ENCODE measurements at places on chromosomes 2 and 18.

DNA sequence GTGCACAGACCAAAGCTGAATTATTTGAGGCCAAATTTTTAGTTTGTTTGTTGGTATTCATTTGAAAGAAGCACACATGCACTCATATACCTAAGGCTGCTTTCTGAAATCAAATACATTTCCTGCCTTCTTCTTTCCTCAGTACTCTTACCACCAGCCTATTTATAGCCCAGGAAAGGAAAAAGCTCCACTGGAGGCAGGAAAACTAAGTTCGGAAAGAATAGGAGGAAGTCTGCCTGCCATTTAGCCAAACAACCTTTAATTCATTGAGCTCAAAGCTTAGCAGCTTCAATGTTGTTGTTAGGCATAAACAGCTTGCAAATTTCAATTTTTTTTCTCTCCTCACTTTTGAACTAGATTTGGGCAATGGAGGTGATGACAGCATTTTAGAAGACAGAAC lies 40.4 kb upstream of the RASGRP3 start:
- no peak for DNase-seq

- DNase-seq: no peak
These were observed 97.1 kb upstream of the TMEM178A start for GRCh38 chr2:39568561-39569006.

DNA sequence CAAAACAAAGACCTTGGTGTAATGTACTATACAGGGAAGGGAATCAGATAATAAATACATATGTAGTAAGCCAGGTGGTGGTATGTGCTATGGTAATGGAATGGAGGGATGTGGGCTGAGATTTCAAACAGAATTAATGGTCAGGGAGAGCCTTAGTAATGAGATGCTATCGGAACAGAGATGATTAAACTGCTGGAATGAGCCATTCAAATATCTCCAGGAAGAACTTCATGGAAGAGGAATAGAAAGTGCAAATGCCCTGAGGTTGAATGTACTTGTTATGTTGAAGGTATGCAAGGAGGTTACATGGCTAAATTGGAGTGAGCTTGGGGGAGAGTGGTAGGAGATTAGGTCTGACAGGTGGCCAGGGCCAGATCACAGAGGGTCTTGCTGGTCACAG lies 5.1 kb downstream of the SERPINB11 start:
- DNase-seq: no peak

GRCh38 chr2:235908826-235909225 lies 259.4 kb downstream of the GBX2 start:
- DNase-seq: no peak

- no peak for DNase-seq
These were observed 344.1 kb downstream of the TDRD15 start for GRCh38 chr2:21467910-21468309.

DNA sequence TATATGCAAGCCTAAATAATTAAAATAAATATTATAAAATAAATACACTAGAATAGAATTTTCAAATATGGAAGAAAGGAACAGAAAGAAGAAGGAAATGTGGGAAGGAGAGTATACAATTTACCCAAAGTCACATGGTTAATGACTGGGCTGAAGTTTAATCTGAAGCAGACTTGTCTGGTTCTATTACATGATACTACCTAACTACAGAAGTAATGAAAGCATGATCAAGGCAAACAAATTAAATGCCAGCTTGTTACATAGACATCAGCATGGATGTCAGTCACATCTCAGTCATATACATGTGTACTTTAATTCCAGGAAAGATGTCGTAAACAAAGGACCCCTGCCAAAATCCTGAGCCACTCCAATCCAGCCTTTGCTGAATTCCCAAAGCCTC lies 1060.8 kb downstream of the CNTNAP5 start:
- DNase-seq: no peak

GRCh38 chr2:186496401-186496800 lies 10.3 kb downstream of the ZC3H15 start:
- no peak for DNase-seq

- no peak for DNase-seq
These were observed 113.8 kb downstream of the ARHGAP28 start for GRCh38 chr18:6843308-6843707.

GRCh38 chr18:35289293-35289692 lies 736 bp downstream of the ZSCAN30 start:
- DNase-seq: no peak

DNA sequence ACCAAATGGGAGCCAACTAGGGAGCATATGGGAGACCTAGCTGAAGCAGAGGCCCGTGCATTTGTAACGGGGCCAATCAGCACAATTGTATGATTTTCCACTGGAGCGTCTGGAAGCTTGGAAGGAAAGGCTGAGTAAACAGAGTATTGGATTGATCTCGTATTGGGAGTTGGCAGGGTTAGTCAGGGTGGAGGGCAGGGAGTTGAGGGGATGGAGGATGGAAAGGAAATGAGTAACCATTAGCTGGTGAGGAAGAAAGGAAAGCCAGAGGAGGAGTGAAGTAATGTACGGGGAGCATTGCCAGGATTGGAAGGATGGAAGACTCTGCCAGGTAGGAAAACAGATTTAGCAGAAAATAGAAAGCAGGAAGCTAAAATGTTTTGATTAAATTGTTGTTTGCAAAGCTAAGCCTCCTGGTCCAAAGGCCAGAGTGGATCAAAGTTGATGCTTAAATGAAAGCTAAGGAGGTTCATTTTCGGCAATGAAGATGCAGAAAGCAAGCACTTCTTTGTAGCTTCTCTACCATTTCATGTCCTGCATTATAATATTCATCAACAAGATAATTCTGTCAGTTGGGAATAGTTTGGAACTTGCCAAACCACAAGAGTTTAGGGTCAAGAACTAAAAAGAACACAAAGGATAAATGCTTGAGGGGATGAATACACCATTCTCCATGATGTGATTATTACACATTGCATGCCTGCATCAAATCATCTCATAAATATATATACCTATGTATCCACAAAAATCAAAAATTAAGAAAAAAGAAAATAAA lies 75.6 kb upstream of the TTN start:
- no peak for DNase-seq

DNA sequence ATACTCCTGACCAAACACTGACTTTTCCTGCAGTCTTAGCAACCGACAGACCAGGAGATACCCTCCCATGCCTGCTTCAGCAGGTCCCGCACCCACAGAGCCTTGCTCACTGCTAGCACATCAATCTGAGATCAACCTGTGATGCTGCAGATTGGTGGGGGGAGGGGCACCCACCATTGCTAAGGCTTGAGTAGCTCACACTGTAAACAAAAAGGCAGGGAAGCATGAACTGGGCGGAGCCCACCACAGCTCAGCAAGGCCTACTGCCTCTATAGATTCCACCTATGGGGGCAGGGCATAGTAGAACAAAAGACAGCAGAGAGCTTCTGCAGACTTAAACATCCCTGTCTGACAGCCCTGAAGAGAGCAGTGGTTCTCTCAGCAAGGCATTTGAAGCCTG lies 109.7 kb downstream of the SP100 start:
- no peak for DNase-seq

DNA sequence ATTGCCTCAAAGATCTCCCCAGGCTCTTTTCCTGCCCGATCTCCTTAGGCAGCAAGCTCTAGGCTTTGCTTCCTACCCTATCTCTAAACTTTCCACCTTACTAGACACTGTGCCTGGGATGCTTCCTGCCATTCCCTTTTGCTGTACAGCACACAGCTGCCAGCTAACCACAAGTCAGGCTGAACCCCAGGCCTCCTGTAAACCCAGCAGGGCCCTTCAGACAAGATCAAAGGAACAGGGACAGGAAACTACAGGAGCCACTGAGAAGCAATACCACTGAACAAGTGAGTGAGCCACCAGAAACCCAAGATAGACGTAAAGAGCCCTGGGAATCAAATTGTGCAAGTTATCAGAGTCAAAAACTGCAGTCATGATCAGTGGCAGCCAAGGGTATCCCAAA lies 180.7 kb downstream of the SUCLG1 start:
- DNase-seq: no peak

- DNase-seq: no peak
These were observed 34.7 kb downstream of the RMC1 start for GRCh38 chr18:23538001-23538400.

DNA sequence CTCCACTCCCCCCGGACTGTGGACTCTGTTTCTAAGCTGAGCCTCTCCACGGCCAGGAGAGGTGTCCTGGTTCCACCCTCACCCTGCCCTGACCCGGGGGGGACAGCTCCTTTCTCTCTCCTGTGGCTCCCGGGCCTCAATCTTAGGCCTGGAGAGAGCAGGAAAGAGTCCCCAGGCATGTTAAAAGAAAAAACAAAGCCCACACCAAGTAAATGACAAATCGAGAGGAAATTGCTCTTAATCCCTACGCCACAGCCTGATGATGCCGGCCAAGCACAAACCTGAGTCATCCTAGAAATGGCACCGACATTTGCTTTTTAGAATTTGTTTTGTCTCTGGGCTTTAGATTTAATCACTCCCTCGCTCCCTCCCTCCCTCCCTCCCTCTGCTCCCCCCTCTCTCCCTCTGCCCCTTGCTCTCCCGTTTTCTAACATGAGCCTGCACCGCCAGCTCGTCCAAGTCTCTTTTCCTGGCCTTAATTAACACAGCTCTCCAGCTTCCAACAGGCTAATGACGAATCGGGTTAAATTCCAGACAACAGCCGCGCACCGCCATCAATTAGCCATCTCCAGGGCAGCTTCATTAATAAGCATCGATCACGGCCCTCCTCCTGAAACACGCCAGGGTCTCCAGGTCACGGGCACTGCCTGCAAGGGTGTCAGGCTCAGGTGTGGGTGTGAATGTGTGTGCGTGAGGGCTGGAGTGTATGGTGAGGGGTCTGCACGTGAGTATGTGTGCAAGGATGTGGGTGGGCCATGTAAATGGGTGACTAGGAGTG lies 230.8 kb downstream of the CELF4 start:
- DNase-seq: no peak

- no peak for DNase-seq
These were observed 92.0 kb downstream of the ASXL3 start for GRCh38 chr18:33670029-33670428.

GRCh38 chr2:132465917-132466316 lies 49.3 kb downstream of the GPR39 start:
- DNase-seq: no peak

- no peak for DNase-seq
These were observed 24.0 kb downstream of the C2orf49 start for GRCh38 chr2:105361102-105361889.
